ENCODE measurements at places on chromosomes 1 and 21.

GRCh38 chr1:208413006-208413405, 168.8 kb upstream of the PLXNA2 start:
- DNase-seq = no peak

GRCh38 chr1:161727256-161727924, 6.0 kb downstream of the FCRLB start:
- no peak for DNase-seq

- no peak for DNase-seq
These were observed 668 bp downstream of the RNF11 start for GRCh38 chr1:51236531-51237350.

DNA sequence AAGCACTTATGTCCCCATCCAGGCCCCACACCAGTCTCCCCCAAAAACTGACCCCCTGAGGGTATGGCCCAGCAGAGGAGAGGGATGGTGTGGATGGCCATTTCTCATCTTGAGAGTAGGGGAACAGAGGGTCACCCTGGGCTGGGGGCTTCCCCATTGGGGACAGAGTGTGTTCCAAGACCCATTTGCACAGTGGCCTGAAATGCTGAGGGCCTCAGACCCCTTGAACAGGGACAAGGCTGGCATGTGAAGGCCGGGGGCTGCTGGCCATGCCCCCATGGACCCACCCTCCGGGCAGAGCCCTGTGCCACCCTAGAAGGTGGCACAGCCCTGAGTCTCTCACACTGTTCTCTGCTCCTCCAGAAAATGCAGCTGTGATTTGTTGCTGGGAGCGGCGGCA, 8.0 kb downstream of the CTRC start:
- DNase-seq = no peak

DNA sequence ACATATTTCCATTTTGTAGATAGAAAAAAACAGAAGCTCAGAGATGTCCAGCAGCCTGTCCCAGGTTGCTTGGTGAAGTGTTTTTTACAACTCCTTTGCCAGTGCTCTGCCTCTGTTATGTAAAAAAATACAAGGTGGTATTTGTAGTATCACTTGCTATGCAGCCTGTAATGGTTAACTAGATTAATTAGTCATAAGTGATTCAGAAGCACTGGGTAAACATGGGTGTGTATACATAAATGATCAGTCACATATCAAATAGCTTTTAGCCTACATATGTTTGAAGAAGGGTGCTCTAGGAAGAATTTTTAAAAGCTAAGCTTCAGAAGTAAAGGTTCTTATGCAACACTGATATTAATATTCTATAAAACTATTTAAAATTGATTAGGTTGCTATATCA, 70.0 kb upstream of the MAGI3 start:
- DNase-seq = no peak

GRCh38 chr1:172704420-172705210, 45.7 kb downstream of the FASLG start:
- no peak for DNase-seq

GRCh38 chr21:39238275-39238674, 55.0 kb upstream of the PSMG1 start:
- DNase-seq = no peak

GRCh38 chr1:95140791-95141190, 23.6 kb downstream of the TLCD4 start:
- DNase-seq = no peak

GRCh38 chr1:112337028-112337531, 58.9 kb upstream of the CTTNBP2NL start:
- DNase-seq = no peak

- DNase-seq = no peak
These were observed 7.3 kb upstream of the UAP1 start for GRCh38 chr1:162554258-162554657.

GRCh38 chr1:27469334-27469733, 20.6 kb downstream of the WASF2 start:
- no peak for DNase-seq

DNA sequence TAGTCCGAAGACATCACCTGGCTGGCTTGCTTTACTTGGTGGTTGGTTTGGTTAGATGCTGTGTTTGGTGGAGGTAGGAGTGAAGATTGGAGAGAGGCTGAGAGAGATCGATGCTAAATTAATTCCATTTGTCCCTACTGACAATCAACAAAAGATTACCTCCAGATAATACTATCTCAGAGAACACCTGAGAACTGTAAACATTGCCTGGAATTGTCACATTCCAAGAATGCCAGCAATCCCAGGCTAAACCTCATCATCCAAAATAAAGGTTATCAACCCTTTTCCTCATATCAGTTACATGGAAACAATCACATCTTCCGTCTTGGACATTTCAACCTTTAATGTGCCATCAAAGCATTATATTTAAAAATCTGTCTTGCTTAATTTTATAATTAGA, 141.0 kb downstream of the GRIK1 start:
- no peak for DNase-seq

GRCh38 chr1:2951856-2952255, 69.4 kb upstream of the ACTRT2 start:
- DNase-seq = no peak

GRCh38 chr1:93042187-93043056, 36.7 kb upstream of the MTF2 start:
- DNase-seq = no peak

DNA sequence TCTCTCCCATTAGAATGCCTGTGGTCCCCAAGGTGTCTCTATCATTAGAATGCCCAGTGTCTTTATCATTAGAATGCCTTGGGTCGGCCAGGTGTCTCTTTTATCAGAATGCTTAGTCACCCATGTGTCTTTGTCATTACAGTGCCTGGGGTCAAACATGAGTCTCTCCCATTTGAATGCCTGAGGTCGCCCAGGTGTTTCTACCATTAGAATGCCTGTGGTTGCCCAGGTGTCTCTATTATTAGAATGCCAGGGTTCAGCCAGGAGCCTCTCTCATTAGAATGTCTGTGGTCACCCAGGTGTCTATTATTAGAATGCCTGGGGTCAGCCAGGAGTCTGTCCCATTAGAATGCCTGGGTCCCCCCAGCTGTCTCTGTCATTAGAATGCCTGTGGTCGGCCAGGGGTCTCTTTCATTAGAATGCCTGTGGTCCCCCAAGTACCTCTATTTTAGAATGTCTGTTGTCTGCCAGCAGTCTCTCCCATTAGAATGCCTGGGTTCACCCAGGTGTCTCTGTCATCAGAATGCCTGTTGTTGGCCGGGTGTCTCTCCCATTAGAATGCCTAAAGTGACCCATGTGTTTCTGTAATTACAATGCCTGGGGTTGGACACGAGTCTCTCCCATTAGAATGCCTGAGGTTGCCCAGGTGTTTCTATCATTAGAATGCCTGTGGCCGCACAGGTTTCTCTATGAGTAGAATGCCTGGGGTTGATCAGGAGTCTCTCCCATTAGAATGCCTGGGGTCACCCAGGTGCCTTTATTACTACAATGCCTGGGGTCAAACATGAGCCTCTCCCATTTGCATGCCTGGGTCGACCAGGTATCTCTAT, 57.1 kb downstream of the RNF187 start:
- DNase-seq = no peak

DNA sequence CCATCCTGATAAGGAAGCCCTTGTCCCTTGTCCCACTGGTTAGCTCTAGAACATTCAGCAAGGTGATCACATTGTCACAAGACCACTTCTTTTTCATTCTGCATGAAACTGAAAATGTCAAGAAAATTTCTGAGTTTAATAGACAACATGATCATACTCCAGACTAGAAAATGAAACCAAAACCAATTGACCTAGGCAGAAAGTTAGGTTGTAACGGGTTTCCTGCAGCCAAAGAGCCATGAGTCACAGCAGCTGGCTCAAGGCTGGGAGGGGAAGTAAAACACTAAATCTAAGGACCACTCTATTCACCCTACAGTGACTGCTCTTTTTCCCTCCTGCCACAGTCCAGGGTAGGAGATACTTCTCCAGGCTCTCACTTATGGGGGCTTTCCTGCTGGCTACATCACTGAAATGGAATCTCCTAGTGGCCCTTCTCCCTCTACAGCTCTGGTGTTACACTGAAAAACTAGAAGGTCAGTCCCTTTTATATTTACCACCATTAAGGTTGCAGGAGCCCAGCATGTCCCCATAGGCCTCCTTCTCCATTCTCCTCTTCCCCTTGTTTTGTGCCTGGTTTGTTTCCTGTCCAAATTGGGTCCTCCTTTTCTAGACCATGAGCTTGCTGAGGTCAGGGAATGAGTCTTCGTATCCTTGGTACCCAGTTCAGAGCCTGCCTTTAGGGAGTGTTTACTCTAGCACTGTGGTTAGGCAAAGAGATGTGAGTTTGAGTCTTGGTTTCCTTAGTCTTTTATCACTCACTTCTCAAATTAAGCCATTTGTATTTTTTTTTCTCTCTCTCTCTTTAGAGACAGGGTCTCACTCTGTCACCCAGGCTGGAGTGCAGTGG, 236.5 kb upstream of the JUN start:
- DNase-seq = peak; percentile 16

- no peak for DNase-seq
These were observed 19.1 kb downstream of the IVNS1ABP start for GRCh38 chr1:185297982-185298381.

- DNase-seq = no peak
These were observed 789 bp upstream of the S100A14 start for GRCh38 chr1:153616917-153617311.

DNA sequence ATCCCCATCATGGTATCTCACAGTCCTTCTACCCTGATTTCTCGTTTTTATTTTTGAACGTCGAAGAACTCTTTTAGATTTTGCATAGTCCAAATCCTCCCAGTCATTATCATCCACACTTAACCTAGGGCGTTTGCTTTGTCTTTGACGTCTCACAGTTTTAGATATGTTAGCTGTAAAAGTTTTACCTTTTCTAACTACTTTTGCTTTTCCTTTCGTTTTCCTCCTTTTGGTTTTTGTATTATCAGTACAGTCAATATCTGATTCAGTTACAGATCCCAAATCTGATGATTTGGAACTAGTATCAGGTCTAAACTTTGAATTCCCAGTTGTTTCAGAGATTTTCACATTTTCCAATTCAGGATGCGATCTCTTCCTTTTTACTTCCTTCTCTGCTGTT, 13.1 kb upstream of the PSMG1 start:
- DNase-seq = no peak

DNA sequence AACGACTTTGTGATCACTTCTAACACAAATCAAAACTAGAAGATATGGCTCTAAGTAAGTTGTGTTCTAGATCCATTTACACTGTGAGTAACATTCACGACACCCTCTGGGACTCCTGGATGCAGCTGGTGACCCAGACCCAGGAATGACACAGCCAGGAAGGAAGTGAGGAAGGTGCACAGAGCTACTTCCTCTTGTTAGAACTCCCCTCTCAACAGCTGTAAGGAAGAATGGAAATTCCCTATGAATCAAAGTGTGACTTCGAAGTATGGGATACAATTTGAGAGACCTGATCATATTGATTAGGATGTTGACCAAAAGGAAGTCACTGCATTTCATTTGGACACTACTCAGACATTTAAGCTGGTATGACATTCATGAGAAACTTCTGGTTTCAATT, 185.3 kb downstream of the NRIP1 start:
- DNase-seq = no peak

- DNase-seq = no peak
These were observed 47.6 kb downstream of the IER5 start for GRCh38 chr1:181135815-181136737.

- DNase-seq = no peak
These were observed 66.4 kb downstream of the IGSF21 start for GRCh38 chr1:18174037-18174436.

- DNase-seq = no peak
These were observed 3.2 kb upstream of the PRDM16 start for GRCh38 chr1:3065797-3066196.

GRCh38 chr1:214380986-214381695, 100.2 kb downstream of the SMYD2 start:
- DNase-seq = no peak

DNA sequence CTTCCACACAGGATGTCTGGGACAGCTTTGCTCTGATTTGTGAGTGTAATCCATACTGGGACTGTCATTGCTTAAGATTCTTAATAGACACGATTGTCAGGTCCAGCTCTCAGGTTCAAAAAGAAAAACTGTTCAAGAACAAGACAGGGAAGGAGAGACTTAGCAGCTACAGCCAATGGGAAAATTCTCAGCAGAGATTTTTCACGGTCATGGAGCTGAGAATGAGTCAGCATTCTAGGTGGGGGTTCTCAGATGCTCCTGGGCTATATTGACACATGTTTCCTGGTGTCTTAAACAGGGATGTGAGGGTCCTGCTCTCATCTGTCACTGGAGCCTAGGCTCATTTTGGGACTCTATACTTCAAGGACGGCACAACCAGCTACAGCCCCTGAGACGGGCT, 318.3 kb downstream of the RRAGC start:
- DNase-seq = no peak

DNA sequence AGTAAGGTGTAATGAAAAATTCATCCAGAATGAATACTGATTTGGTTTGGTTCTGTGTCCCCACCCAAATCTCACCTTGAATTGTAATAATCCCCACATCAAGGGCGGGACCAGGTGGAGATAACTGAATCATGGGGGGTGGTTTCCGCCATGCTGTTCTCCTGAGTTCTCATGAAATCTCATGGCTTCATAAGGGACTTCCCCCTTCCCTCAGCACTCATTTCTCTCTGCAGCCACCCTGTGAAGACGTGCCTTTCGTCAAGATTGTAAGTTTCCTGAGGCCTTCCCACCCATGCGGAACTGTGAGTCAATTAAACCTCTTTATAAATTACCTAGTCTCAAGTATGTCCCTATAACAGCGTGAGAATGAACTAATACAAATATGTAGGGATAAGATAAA, 5.5 kb upstream of the SYNJ1 start:
- DNase-seq = peak; percentile 46

DNA sequence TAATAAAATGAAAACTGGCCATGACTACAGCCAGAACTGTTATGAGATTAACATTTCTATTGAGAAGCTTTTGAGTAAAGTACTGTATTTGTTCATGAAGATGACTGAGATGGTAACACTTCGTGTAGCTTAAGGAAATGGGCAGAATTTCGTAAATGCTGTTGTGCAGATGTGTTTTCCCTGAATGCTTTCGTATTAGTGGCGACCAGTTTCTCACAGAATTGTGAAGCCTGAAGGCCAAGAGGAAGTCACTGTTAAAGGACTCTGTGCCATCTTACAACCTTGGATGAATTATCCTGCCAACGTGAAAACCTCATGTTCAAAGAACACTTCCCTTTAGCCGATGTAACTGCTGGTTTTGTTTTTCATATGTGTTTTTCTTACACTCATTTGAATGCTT, 164.0 kb downstream of the NEK7 start:
- no peak for DNase-seq

DNA sequence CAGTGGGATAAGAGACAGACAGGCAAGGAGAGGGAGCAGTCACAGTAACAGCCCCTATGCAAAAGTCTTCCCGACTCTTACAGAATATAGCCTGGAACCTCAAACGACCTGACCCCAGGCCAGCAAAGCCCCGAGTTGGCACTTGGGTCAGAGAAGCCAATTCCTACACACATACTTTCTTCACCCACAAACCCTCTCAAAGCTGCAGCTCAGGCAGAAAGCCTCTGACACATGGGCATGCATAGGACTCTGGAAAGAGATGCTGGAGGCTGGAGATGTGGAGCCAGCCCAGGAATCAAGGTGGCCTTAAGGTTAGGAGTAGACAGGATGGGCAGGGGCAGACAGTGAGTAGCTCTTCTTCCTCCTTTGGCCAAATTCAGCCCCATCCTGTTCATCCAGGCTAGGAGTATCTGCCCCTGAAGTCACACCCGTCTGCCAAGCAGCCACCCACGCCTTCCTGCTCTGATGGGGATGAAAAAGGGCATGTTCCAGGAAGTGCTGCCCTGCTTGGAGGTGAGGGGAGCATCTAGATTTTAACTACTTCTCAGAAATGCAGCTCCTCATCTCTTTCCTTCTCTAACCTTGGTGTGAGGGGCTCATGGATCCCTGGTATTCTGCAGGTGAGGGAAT, 7.8 kb downstream of the SLC41A1 start:
- peak; percentile 22 for DNase-seq
